ENCODE measurements at places on chromosomes 2 and 18. TPM values are rescaled to one million over a fixed set of nuclear protein-coding genes. Genes with fewer than 3 reads are reported as not detected.

Gene REG3G
- total RNA-seq, result not detected

Gene CGREF1
- total RNA-seq, result 9.0 TPM

Gene OSR1
- not detected for total RNA-seq

Gene BUB1
- total RNA-seq, result 68.4 TPM

Gene ANKRD62
- not detected for total RNA-seq

Gene ALK
- not detected for total RNA-seq

Gene POU3F3
- not detected for total RNA-seq

Gene TANK
- 70.7 TPM for total RNA-seq

Gene WDR43
- 128 TPM for total RNA-seq

GRCh38 chr2:46520130-46520711, 40.9 kb downstream of the TMEM247 start:
- no peak for DNase-seq

GRCh38 chr2:36963106-36963505, 3.2 kb downstream of the STRN start:
- no peak for DNase-seq

- no peak for DNase-seq
Measured at GRCh38 chr2:119579424-119580295, 35.4 kb downstream of the CFAP221 start.

- DNase-seq, result no peak
Measured at GRCh38 chr2:120989512-120990441, 254.1 kb downstream of the GLI2 start.

DNA sequence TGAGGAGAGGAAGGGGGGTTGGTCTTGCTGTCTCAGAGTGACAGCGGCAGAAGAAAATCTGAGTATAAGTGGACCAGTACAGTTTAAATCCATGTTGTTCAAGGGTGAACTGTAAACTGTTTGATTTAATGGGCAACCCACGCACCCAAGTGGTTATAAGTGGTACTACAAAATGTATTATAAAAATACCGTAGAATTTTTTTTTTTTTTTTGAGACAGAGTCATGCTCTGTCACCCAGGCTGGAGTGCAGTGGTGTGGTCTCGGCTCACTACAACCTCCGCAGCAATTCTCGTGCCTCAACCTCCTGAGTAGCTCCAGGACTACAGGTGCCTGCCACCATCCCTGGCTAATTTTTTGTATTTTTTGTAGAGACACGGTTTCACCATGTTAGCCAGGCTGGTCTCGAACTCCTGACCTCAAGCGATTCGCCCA, 2.1 kb upstream of the CHCHD5 start:
- DNase-seq, result no peak

DNA sequence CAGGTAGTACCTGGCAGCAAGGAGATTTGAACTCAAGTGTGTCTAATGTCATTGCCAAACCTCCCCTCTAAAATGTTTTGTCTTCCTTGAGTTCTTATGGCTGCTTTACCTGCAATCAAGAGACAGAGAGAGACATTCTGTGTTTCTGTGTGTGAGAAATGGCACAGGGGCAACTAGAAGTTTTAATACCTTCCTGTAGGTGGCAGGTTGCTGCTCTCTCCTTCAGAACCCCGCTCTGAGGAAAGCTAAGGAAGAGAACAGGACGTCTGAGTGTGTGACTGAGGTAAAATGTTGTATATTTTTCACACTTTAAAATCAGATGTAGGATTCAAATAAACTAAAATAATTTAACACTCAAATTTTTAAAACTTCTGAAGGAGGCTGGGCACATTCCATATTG, 19.2 kb downstream of the DTNA start:
- DNase-seq, result no peak

- peak; percentile 87 for DNase-seq
Measured at GRCh38 chr2:96485751-96486651, 19.2 kb downstream of the NEURL3 start.

GRCh38 chr2:233329489-233330135, 22.0 kb downstream of the SAG start:
- no peak for DNase-seq

DNA sequence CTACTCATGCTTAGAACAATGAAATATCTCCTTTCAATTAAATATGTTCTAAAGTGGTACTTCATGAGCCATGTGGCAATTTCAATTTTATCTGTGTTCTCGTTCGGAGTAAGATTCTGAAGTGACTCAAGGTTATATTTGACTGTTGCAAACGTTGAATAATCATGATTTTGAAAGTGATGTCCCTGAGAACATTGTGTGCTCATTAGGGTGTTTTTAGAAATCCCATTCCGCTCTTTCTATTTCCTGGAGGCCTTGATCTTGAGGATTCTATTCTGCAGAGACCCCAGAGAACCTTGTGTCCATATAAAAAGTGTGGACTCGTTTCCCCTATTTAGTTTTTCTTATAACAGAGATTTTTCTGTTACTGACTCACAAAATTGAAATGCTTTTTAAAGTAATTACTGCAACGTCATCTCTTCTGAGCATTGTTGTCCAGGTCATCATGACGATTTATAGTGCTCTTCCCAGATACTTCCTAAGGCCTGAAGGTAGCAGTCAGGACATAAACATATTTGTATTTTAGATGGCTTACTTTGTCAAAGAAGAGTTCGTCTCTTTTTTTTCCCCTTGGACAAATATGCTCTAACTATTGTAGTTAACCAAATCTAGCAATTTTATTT, 27.2 kb downstream of the IL1R2 start:
- no peak for DNase-seq

GRCh38 chr2:241728000-241728399, 6.4 kb upstream of the D2HGDH start:
- DNase-seq, result no peak

GRCh38 chr2:25740810-25741381, 67.5 kb upstream of the DTNB start:
- DNase-seq, result no peak

DNA sequence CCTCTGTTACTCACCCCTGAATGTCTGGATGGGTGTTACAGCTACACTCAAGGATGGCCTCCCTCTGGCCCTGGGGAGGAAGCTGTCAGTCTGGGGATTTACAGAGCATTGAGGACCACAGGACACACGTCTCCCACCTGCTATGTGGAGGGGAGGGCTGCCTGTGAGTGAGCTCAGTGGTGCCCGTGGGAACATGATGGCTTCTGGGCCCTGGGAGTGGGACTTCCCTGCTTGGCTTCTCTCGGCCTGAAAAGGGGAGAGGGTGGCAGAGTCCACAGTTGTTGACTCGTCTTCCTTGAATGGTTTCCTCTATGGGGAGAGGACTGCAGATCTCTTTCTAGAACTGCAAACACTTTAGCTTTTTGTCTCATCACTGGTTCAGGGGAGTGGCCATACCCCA, 79.1 kb downstream of the SH3BP4 start:
- DNase-seq, result no peak

GRCh38 chr2:47147021-47147420, 8.1 kb downstream of the STPG4 start:
- no peak for DNase-seq

- no peak for DNase-seq
Measured at GRCh38 chr2:171880774-171881173, 13.3 kb downstream of the SLC25A12 start.

- peak; percentile 63 for DNase-seq
Measured at GRCh38 chr2:38376346-38377049, 575 bp downstream of the ATL2 start.

GRCh38 chr2:234290671-234291070, 206.2 kb downstream of the ARL4C start:
- DNase-seq, result peak; percentile 85

DNA sequence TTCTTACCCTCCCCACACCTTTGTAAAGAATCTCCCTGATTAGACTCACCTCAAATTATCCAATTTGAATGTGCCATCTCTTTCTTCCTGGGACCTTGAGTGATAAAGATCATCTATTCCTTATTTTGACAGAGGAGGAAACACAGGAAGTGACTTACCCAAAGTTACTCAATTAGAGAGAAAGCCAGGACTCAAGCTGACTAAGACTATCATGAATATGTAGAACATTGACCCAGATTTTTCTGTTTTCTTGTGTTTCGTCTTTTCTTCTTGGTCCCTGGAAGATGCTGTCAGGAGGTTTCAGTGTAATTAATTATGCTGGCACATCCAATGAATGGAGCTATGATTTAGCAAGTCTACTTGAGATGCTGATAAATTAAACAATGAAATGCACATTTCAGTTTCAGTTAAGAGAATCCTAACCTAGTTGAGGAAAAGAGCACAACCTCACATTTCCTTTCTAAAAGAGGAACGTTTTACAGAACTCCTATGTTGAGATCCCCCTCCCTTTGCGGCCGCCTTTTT, 380.4 kb downstream of the CLIP4 start:
- DNase-seq, result no peak

GRCh38 chr2:25089605-25090315, 47.9 kb downstream of the EFR3B start:
- no peak for DNase-seq

- DNase-seq, result no peak
Measured at GRCh38 chr2:108412995-108413710, 35.4 kb downstream of the SULT1C4 start.

- DNase-seq, result no peak
Measured at GRCh38 chr2:237210297-237210696, 124.6 kb downstream of the COPS8 start.

DNA sequence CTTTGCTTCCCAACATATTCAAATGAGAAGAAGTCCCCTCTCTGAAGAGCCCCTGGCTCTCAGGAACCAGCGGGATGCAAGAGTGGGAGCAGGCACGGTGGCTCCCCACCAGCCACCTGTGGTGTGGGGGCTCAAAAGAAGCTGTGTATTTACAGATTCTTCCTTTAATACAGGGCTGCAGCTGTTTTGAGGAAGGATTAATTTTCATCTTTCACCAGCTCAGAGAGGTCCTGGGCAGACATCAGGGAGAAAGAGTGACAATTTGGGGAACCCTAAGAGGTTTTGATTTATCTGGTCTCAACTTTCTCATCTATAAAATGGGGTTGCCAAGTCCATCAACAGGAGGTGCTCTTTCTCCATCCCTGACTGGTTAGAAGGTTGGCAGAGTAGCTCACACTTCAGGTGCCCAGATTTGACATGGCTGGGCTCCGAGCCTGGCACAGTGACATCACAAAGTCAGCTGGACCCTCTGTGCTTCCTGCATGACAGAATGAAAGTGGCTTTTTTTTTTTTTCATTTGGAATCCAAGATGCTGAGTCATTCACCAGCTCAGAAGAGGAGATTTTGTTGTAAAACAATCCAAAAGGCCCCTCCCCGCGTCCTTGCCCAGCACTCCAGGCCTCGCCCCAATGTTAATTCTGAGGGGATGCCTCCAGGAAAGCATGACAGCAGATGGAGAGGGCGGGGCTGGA, 15.5 kb upstream of the SIX2 start:
- DNase-seq, result no peak

DNA sequence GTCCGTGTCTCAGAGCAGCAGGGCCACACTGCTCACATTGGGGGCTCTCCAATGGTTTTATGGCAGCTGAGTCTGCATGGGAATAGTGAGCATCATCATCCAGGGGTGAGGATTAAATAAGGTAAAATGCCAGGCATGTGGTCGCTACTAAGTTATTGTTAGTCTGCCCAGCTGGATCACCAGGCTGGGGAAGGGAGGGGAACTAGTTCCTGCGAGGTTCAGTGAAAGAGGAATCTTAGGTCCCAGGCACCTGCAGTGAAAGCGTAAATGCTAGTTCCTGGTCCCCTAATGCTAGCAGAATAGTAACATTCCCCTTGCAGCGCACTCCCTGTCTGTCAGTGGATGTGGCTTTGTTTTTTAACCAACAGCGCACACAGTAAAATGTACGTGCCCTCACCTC, 60.1 kb downstream of the ARHGEF4 start:
- DNase-seq, result no peak

DNA sequence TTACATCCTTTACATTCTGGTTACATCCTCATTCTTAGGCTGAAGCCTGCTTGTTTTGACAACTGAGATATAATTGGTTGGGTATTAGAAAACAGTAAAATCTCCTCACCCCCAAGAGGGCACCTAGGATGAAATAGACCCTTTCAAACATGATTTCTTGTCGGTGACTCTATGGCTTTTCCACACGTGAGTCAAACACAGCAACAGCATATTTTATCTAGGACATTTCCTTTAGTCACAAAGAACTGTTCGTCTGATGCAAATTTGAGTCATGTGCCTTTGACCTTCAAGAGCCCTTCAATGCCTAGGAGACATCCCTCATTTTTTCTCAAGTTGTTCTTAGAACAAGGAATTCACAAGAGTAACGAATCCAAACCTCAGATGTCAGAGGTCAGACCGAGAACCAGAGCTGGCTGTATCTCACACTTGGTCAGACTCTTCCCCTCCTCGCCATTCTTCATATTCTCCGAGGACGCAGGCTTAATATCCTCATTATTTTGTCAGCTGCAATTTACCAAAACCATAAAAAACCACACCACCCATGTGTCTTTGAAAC, 60.5 kb upstream of the ALKAL2 start:
- DNase-seq, result no peak

- no peak for DNase-seq
Measured at GRCh38 chr18:36185157-36185556, 2.1 kb upstream of the MOCOS start.

GRCh38 chr18:7830468-7830867, 263.4 kb downstream of the PTPRM start:
- DNase-seq, result no peak

DNA sequence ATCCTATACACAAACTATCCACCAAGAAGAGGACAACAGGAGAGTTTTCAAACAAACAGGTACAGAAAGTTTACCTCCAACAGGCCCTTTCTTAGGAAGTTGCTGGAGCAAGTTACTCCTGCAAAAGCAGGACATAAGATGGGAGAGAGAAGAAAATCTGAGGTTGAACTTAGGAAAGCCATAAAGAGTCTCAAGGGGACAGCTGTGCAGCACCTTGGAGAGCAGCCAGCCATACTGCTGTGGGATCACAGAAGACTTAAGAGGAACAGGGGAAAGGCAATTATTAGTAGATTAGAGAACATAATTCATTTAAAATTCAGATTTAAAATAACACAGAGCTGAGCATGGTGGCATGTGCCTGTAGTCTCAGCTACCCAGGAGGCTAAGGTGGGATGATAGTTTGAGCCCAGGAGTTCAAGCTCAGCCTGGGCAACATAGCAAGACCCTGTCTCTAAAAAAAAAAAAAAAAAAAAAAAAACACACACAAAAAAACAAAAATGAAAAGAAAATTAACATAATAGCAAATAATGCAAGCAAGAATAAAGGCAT, 148.1 kb upstream of the SIX3 start:
- no peak for DNase-seq

- DNase-seq, result no peak
Measured at GRCh38 chr2:219437690-219438206, 3.1 kb downstream of the SPEG start.

DNA sequence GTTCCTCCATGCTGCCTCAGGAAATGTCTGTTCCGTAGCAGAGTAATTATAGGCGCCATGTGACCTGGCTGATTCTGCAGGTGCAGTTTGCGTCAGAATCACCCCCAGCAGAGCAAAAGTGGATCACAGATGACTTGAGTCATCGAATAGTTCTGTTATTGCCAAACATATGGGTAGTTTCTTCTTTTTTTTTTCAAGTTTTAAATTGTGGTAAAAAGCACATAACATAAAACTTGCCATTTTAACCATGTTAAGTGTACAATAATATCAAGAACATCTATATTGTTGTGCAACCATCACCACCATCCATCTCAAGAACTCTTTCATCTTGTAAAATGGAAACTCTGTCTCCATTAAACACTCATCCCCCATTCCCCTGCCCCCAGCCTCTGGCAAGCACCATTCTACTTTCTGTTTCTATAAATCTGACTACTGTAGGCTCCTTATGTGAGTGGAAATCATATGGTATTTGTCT, 177.7 kb upstream of the TWIST2 start:
- DNase-seq, result no peak

GRCh38 chr2:54924121-54924520, 126.1 kb downstream of the RTN4 start:
- no peak for DNase-seq
